SW 1271 (cell line): ENCODE measurements at places on chromosomes 13 and 19.

GRCh38 chr13:111322916-111323331, 2.5 kb downstream of the TEX29 start:
- DNase-seq = no peak

GRCh38 chr13:21330126-21330861, 128.8 kb downstream of the ZDHHC20 start:
- DNase-seq = no peak

GRCh38 chr19:4256563-4256962, 9.7 kb downstream of the YJU2 start:
- no peak for DNase-seq

DNA sequence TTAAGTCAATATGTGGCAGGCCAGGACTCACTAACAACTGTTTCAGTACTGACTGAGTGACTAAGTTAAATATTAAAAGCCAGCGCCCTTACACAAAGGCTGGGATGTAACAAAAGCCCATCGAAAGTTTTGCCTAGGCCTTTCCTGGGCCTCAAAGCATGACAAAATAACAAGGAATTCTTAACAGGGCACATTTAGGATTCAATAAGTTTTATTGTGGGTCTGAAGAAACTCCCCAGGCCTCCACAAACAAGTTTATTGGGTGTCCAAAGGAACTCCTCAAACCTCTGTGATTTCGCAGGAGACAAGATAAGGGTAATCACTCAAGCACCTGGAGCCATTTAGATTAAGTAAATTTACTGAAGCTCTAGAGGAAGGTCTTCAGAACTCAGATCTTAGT, 130.7 kb upstream of the SGCG start:
- DNase-seq = no peak

DNA sequence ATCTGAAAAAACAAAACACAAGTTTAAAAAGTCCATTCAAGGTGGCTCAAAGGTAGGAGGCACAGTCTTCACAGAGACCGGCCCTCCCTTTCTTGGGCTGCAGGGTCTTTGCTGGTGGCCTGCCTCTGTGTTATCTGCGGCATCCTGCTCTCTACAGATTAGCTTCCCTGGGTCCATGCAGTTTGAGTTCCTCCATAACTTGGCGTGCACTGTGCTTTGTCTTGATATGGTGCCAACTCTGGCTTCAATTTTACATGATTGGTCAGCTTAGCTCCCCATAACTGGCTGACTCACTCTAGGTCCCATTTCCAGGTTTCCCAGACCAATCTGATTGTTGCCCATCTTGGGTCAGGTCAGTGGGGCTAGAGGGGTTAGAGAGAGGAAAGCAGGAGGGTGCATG, 41.8 kb downstream of the TPT1 start:
- no peak for DNase-seq

DNA sequence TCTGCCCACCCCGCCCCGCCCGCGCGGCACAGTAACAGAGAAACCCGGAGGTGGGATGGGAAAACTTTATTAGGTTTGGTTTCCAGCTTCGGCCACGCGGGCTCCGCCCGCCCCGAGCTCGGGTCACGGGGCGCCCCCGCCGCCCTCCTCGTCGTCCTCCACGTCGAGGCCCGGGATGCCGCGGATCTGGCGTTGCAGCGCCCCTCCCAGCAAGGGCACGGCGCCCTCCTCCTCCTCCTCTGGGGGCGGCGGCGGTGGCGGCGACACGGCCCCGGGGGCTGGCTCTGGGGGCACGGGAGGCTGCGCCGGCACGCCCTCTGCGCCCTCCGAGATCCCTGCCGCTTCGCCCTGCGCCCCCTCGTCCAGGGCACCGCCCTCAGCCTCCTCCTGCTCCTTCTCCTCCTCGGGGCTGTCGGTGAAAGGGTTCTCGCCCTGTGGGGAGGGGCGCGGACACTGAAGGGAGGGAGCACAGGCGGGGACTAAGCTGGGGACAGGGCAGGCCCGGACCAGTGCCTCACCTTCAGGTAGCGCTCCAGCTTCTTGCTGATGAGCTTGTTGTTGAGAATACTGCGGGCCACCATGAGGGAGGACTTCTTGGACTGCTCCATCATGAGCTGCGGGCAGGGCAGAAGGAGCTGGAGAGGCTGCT, 536 bp upstream of the AKAP8 start:
- DNase-seq = peak; percentile 37

DNA sequence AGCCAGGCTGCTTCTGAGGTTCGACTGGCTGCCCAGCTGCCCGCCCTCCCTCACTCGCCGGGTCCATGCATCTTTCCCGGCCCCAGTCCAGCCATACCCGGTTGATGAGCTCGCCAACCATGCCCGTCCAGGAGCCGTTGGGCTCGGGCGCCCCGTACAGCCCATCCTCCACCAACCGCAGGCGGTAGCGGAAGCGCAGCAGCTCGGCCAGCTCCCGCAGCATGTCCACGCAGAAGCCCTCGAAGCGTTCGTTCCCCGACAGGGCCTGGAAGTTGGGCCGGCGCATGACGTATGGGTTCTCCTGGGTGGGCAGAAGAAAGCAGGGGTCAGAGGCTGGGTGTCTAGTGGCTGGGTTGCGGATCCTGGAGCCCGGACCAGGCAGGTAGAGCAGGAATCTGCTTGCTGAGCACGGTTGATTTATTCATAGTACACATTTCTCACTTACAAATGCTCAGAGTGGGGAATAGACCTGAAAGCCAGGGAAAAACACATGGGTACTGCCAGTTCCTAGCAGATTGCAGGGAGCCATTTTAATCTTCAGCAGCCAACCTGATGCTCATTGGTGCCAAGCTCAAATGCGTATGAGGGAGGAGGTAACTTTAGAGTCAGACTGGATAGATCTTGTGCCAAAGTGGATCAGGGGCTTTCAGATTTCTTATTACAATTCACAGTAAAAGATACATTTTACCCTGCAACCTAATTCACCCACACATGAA, 27.4 kb downstream of the GRIK5 start:
- no peak for DNase-seq

- no peak for DNase-seq
Observed at GRCh38 chr13:51816604-51817249, 12.8 kb upstream of the DHRS12 start.

- DNase-seq = peak; percentile 68
Observed at GRCh38 chr19:2391118-2391725, 31.2 kb downstream of the TMPRSS9 start.

- no peak for DNase-seq
Observed at GRCh38 chr19:29001597-29002245, 211.2 kb downstream of the UQCRFS1 start.

GRCh38 chr13:46866150-46866549, 30.7 kb downstream of the HTR2A start:
- no peak for DNase-seq

DNA sequence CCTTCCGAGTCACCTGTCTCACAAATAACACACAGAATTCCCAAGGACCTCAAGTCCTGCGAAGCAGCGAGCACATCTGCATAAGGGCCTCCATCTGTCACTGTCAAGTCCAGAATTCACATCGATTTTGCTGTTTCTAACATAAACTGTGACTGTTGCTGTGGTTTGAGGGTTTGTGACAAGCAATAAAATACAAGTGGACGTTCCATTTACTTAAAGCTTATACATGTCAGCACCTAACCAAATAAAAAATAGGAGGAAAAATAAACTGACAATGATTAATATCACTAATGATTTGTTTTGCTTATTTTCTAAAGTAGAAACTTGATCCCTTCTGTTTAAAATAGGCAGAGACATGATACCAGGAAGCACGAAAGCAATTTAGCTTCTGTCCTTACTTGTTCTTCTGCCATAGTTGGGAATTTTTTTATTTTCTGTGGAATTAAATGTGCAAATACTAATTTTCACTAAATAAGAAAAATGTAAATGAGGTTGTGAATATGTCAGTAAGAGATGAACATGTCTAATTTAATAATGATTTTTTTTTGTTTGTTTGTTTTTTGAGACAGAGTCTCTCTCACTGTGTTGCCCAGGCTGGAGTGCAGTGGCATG, 279.1 kb downstream of the FGF9 start:
- no peak for DNase-seq

GRCh38 chr19:8148410-8149260, 757 bp downstream of the FBN3 start:
- no peak for DNase-seq

- no peak for DNase-seq
Observed at GRCh38 chr13:105908586-105908985, 626.9 kb downstream of the EFNB2 start.

DNA sequence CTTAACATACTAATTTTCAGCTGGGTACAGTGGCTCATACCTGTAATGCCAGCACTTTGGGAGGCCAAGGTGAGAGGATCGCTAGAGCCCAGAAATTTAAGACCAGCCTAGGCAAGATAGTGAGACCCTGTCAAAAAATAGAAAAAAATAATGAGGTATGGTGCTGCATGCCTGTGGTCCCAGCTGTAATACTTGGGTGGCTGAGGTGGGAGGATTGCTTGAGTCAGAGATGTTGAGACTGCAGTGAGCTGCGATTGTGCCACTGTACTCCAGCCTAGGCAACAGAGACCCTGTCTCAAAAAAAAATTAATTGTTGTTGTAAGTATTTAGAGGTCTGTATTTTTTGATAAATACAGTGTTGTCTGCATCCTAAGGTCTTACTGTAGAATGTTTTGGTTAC, 66.8 kb downstream of the FNDC3A start:
- DNase-seq = no peak

GRCh38 chr13:85588359-85588758, 210.9 kb downstream of the SLITRK6 start:
- DNase-seq = no peak

- DNase-seq = no peak
Observed at GRCh38 chr13:60759499-60759898, 362.5 kb downstream of the TDRD3 start.

GRCh38 chr19:16143399-16144215, at the start of gene HSH2D:
HSH2D (plus strand) TSS chr19:16143685; CDS start chr19:16148751, 5,066 bp downstream.
- DNase-seq = no peak

GRCh38 chr13:77323858-77324257, 3.0 kb downstream of the MYCBP2 start:
- no peak for DNase-seq
